ENCODE measurements at places on chromosomes 6 and 20.

DNA sequence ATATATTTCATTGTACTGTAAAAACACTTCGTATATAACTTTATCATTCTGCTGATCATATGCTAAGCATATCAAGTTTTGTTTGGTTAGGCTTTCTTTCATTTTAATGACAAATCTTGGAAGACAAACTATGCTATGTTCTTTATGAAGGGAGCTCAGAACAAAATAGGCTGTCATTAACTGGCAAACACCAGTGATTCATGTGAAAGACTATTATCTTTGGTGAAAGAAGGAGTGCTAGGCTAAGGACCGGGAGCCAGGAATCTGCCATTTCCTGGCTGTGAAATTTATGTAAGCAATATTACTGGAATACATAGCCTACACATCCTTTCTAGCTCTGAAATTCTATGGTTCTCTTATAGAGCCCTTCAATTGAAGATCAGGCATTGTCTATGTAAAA lies 136.2 kb upstream of the CCN2 start:
- DNase-seq, result no peak

GRCh38 chr6:52328303-52328662 lies 33.7 kb upstream of the PAQR8 start:
- DNase-seq, result no peak

- DNase-seq, result peak; percentile 1
Measured at GRCh38 chr6:120826253-120826652, 508.0 kb downstream of the TBC1D32 start.

DNA sequence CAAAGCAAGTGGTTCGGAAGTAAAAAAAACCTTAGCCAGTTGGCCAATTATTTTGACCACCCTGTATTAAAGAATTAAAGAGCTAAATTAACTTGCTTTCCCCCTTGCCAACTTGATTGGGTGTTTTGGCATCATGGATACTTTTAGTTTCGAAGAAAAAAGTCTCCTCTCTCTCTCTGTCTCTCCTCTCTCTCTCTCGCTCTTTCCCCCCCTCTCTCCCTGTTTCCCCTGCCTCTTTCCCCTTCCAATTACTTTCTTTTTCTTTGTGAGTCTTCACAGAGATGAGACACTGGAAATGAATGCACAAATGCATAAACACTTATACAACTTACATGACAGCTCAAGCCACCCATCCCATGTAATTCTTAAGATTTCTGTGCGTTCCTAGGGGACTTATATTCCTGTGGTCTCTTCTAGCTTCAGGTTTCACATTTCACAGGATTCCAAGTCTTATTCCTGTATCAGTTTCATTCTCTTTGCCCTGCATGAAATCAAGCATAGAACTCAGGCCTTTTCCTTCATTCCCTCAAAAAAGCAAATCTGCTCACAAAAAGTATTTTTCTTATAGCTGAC lies 32.9 kb upstream of the EYA4 start:
- no peak for DNase-seq

DNA sequence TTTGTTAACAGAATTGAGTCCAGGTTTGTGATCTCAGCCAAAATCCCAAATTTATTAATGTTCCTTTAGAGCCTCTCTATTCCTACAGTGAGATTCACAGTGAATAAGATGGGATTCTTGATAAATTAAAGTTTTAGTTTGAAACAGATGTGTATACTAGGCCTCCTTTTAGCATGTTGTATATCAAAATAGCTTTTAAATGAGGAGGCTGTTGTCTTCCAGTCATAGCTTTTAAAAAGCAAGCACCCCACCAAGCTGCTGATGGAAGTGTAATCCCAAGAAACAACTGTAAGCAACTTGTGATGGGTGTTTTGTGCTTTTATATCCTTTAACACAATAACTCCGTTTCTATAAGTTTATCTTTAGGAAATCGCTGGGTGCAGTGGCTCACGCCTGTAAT lies 7.0 kb downstream of the GTF2H5 start:
- no peak for DNase-seq

GRCh38 chr20:53129563-53129962 lies 157.4 kb downstream of the TSHZ2 start:
- DNase-seq, result no peak

DNA sequence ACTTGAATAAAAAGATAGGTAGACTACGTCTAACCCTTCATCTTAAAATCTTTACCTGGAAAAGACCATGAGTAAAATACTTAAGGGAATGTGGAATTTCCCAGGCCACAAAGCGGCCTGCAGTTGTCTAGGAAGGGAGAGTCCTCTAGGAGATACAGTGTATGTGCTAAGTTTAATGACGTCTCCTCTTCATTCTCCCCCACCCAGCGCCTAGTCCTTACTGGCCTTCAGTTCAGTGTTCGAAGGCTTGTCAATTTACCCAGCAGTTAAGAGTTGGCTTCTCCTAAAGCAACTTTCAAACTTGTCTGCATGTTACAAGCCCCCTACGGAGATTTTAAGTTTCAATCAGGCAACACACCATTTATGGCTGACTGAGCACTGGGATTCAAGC lies 35.2 kb downstream of the HFE start:
- peak; percentile 43 for DNase-seq

- DNase-seq, result no peak
Measured at GRCh38 chr6:91691449-91691848, 1104.6 kb upstream of the MAP3K7 start.

DNA sequence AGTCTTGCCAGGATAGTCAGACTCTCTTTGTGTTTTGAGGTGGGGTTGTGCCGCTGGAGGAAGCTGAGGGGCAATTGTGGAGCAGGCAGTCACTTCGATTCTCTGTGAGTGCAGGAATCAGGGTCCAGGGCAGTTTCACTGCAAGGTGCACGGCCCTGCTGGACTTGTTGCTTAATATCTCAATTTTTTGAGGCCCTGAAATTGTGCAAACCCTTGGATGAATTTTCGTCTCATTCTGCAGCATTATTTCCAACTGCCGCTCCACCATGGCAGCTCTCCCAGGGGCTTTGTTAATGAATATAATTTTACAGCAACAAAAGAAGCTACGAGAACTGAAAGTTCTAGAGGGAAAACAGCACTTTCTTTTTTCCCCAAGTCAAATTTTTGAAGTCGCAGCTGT lies 531.9 kb downstream of the QKI start:
- no peak for DNase-seq

DNA sequence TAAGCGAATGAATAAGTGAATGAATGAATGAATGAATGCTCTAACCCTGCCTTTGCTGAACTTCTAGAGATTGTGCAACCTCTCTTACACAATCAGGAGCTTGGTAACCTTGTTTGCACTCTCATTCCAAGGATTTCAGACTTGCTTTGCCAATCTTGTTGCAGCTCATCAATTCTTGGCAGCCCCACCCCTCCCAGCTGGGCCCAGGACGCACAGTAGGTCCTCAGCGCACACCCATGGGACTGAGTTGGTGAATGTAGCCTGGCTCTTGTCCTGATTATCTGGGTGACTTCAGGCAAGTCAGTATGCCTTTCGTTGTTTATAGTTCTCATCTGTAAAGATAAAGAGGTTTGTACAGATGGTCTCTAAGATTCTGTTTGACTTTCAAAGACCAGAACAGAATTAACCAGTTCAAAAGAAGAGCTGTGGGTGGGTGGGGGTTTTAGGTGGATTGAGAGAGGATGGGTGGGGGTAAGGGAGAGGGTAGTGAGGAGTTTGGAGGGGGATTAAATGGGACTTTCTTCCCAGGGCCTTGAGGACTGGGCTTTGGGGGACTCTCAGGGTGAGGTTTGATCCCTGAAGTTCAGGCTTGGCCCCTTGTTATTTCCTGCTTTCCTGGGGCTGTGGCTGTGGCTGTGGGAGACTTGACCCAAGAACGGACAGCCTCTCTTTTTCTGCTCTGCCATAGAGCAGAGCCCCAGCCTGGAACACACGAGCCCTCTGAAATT lies 33.2 kb downstream of the VEGFA start:
- DNase-seq, result no peak

GRCh38 chr6:71228461-71229041 lies 60.1 kb upstream of the OGFRL1 start:
- DNase-seq, result no peak

DNA sequence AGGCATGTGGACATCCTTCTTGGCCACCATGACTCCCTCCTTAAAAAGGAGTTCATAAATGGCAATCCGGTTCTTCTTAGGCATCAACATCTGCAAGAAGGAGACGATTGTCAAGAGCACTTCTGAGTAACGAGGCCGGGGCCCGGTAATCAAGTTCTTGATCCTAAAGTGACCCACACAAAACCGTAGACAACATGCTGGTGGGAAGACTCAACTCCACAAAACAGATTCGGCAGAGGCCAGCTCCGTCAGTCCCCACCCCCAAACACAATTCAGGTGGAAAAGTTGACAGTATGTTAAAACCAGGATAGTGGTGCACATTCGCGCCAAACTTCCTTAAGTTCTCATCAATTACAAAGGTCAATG lies 754 bp downstream of the RPS10 start:
- DNase-seq, result peak; percentile 27

GRCh38 chr20:38927902-38928578 lies 1.8 kb downstream of the FAM83D start:
- DNase-seq, result no peak

GRCh38 chr6:131628726-131629125 lies 684 bp upstream of the MED23 start:
- DNase-seq, result no peak

- DNase-seq, result no peak
Measured at GRCh38 chr6:53912661-53913060, 117.9 kb downstream of the LRRC1 start.

GRCh38 chr20:22794200-22794599 lies 209.8 kb upstream of the FOXA2 start:
- no peak for DNase-seq

GRCh38 chr6:161181121-161181520 lies 92.7 kb downstream of the AGPAT4 start:
- no peak for DNase-seq

GRCh38 chr6:136550330-136551071 lies at the start of gene MAP7:
TSS of gene MAP7 (minus strand) at chr6:136550422. CDS start at chr6:136550408, 14 bp downstream.
- DNase-seq, result peak; percentile 72

Data from activated T-cell treated with anti-CD3 and anti-CD28 coated beads, Interleukin-2, amount 50 U/mL, for 72 hours (primary cell).